ENCODE measurements at places on chromosomes 6 and 20. TPM values are rescaled to one million over a fixed set of nuclear protein-coding genes. Genes with fewer than 3 reads are reported as not detected.

- no peaks in the 10 kb centered on the region for H3K4me1 ChIP-seq
- no peak for DNase-seq
- H3K27ac ChIP-seq = no peak overlapping the region
- no peaks in the 10 kb centered on the region for H3K36me3 ChIP-seq
- no peaks in the 10 kb centered on the region for H3K27me3 ChIP-seq
Observed at GRCh38 chr20:52425253-52425652, 233.7 kb upstream of the ZFP64 start.

Gene BACH2
- total RNA-seq = 61.3 TPM

Gene DTD1
- total RNA-seq = 25.9 TPM

Gene TTI1
- total RNA-seq = 32.2 TPM

DNA sequence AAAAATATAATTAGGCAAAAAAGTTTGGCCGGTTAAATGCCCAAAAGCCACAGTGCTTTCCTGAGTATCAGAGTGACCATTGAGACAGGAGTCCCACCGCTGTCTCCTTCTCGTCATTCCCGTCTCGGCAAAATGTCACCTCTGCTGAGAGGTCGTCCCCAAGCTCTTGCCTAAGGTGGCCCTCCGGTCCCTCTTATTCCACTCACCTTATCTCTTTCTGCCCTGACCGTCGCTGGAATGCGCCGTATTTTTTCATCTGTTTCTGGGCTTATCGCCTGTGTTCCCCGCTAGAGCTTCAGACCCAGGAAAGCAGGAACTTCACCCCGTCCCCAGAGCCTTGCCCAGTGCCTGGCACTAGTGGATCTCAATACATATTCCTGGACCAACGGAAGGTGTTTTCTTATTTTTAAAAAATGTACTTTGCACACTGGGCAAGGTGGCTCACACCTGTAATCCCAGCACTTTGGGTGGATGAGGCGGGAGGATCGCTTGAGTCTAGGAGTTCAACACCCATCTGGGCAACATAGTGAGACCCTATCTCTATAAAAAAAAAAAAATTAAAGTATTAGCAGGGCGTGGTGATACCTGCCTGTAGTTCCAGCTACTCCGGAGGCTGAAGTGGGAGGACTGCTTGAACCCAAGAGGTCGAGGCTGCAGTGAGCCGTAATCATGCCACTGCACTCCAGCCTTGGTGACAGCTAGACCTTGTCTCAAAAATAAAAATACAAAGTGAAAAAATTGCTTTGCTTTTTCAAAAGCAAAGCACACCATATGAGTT is 122.8 kb upstream of the PTPN1 start:
- no peaks in the 10 kb centered on the region for H3K27me3 ChIP-seq
- H3K27ac ChIP-seq = peak overlapping the region; percentile 58
- no peak for DNase-seq
- H3K4me3 ChIP-seq = peak overlapping the region; percentile 20

GRCh38 chr20:10618611-10619245 is 55.1 kb downstream of the JAG1 start:
- H3K4me1 ChIP-seq = peaks cover 2% of the 10 kb centered on the region
- no peak for DNase-seq
- H3K27me3 ChIP-seq = no peaks in the 10 kb centered on the region
- no peak overlapping the region for H3K4me3 ChIP-seq

Gene CDKN1A
- 43.4 TPM for total RNA-seq

Gene SPEF1
- total RNA-seq = 0.16 TPM

Gene IL20RA
- not detected for total RNA-seq

GRCh38 chr6:76694795-76695194 is 622.3 kb upstream of the IMPG1 start:
- no peaks in the 10 kb centered on the region for H3K27me3 ChIP-seq
- no peaks in the 10 kb centered on the region for H3K36me3 ChIP-seq
- H3K4me1 ChIP-seq = no peaks in the 10 kb centered on the region
- H3K27ac ChIP-seq = no peak overlapping the region
- H3K4me3 ChIP-seq = no peak overlapping the region

- DNase-seq = no peak
- no peak overlapping the region for H3K27ac ChIP-seq
- H3K4me3 ChIP-seq = peak overlapping the region; percentile 43
- no peaks in the 10 kb centered on the region for H3K36me3 ChIP-seq
Observed at GRCh38 chr20:37347347-37347823, 1.4 kb downstream of the SRC start.

DNA sequence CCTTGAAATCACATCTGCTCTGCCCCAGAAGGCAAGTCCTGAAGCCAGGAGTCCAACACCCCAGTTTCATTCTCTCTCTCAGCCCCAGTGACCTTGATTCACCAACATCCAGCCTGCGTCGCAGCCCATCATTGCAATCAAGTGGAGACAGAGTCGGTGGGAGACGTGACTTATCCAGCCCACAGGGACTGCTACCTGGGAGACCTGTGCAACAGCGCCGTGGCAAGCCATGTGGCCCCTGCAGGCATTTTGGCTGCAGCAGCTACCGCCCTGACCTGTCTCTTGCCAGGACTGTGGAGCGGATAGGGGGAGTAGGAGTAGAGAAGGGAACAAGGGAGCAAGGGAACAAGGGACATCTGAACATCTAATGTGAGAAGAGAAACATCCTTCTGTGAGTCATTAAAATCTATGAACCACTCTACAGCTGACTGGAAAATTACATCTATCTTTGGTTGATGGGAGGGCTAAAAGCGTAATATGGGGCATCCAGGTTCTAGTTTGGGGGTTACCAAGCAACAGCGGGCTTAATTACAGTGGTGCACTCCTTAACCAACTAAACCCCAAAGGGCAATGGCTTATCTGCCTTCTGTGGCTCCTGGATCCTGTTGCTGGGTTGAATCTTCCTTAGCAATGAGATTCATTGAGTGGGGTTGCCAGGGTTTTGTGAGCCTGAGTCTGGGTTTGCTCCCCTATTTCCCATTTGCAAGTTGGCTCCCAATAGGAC is 2.5 kb downstream of the LY6G6D start:
- peaks cover 6% of the 10 kb centered on the region for H3K4me1 ChIP-seq
- H3K36me3 ChIP-seq = no peaks in the 10 kb centered on the region
- no peak overlapping the region for H3K4me3 ChIP-seq
- no peak for DNase-seq
- no peak overlapping the region for H3K27ac ChIP-seq

DNA sequence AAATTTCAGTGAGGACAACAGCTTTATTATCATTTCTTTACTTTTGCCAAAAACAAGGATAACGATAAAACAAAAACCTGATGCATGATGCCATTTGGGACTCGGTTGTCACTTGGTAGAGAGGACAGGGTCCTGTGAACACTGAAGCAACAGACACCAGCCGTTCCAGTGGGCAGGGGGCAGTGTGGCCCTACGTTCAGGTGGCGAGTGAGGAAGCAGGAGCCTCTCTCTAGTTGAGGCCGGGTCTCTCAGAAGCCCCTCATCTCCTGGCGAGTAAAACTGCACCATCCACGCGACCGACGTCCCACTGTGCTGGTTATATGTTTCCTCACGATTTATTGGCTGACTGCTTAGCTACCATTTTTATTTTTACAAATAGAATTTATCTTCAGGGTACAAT is 231.6 kb downstream of the THBS2 start:
- H3K27ac ChIP-seq = no peak overlapping the region
- no peaks in the 10 kb centered on the region for H3K27me3 ChIP-seq
- no peaks in the 10 kb centered on the region for H3K4me1 ChIP-seq
- H3K4me3 ChIP-seq = no peak overlapping the region

Gene SSTR4
- total RNA-seq = not detected

GRCh38 chr6:161115468-161115867 is 123.9 kb downstream of the MAP3K4 start:
- H3K4me3 ChIP-seq = no peak overlapping the region
- H3K27ac ChIP-seq = peak overlapping the region; percentile 26
- peaks cover 17% of the 10 kb centered on the region for H3K4me1 ChIP-seq

DNA sequence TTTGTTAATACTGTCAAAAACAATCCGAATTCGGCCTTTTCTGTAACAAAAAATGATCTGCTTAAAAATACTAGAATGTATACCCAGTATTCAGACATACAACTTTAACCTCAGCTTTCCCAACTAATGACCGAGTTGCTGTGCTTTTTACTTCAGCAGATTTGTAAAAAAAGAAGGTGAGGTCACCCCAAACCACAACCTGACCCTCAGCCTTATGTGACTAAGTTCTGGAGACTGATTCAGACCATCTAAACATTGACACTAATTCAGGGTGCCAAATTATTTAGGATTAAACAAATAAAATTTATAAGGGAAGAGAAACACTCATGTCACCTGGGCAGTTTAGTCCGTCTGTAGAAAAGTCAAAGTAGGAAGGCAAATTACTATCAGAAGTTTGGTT is 7.7 kb downstream of the CCN6 start:
- peaks cover 10% of the 10 kb centered on the region for H3K27me3 ChIP-seq
- H3K36me3 ChIP-seq = no peaks in the 10 kb centered on the region
- DNase-seq = no peak
- H3K27ac ChIP-seq = no peak overlapping the region

Gene CRISP3
- total RNA-seq = not detected

DNA sequence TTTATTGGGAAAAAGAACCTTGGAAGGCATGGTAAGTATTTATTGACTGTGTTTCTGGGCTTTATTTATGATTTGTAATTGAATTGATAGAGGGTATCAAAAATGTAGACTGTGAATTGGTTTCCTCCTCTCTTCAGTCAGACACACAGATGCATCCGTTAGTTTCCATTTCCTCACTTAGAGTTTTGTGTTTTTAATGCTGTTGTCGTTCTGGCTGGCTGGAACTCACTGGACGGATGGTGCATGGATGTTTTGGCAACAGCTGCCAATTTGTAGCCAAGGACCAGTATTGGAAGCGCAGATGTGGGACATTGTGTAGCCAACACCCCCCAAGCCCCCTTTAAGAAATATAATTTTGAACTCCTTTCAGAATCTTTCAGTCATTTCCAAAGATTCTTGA is 134.5 kb downstream of the JARID2 start:
- DNase-seq = no peak
- no peak overlapping the region for H3K4me3 ChIP-seq
- peaks cover 50% of the 10 kb centered on the region for H3K4me1 ChIP-seq
- H3K36me3 ChIP-seq = peaks cover 28% of the 10 kb centered on the region
- H3K27me3 ChIP-seq = no peaks in the 10 kb centered on the region

DNA sequence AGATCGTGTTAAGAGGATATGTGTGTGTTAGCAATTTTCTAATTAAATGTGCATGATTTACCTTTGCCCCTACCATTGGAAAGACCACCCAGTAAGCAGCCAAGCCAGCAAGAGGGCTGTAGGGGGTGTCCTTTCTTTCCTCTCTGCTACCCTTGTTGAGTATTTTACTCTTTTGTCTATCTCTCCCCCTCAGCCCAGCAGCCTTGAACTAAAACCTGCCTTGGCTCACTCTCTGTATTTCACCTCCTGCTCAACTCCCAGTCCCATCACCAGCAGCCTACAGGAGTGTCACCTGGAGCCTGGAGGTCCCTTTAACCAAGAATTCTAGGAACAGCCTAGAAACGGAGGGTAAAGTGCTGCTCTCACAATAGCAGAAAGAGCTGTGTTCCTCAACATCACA is 81.0 kb downstream of the HIVEP2 start:
- H3K27me3 ChIP-seq = no peaks in the 10 kb centered on the region
- DNase-seq = no peak
- H3K4me3 ChIP-seq = no peak overlapping the region
- H3K4me1 ChIP-seq = peaks cover 40% of the 10 kb centered on the region

DNA sequence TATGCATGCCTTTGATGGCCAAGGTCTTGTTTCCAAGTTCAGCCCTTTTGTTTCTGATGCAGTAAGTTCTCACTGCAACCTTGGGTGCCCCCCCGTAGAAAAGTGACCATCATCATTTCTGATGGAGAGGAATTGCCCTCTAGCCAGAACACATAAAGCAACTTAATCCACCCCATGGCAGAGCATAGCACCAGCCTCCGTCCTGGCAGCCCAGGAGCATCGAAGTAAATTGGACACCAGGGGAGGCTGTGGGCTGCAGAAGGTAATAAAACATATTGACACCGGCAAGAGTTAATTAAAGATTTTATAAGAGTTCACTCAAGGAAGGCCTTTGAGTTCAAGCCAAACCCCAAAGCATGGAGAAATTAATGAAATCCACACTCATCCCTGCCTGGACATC is 39.2 kb upstream of the CST7 start:
- no peak overlapping the region for H3K27ac ChIP-seq
- no peaks in the 10 kb centered on the region for H3K4me1 ChIP-seq
- DNase-seq = no peak
- no peak overlapping the region for H3K4me3 ChIP-seq
- no peaks in the 10 kb centered on the region for H3K27me3 ChIP-seq

- no peak for DNase-seq
- H3K4me3 ChIP-seq = no peak overlapping the region
- no peak overlapping the region for H3K27ac ChIP-seq
- peaks cover 18% of the 10 kb centered on the region for H3K4me1 ChIP-seq
- H3K27me3 ChIP-seq = no peaks in the 10 kb centered on the region
Observed at GRCh38 chr20:57375652-57376230, 15.5 kb upstream of the RBM38 start.

DNA sequence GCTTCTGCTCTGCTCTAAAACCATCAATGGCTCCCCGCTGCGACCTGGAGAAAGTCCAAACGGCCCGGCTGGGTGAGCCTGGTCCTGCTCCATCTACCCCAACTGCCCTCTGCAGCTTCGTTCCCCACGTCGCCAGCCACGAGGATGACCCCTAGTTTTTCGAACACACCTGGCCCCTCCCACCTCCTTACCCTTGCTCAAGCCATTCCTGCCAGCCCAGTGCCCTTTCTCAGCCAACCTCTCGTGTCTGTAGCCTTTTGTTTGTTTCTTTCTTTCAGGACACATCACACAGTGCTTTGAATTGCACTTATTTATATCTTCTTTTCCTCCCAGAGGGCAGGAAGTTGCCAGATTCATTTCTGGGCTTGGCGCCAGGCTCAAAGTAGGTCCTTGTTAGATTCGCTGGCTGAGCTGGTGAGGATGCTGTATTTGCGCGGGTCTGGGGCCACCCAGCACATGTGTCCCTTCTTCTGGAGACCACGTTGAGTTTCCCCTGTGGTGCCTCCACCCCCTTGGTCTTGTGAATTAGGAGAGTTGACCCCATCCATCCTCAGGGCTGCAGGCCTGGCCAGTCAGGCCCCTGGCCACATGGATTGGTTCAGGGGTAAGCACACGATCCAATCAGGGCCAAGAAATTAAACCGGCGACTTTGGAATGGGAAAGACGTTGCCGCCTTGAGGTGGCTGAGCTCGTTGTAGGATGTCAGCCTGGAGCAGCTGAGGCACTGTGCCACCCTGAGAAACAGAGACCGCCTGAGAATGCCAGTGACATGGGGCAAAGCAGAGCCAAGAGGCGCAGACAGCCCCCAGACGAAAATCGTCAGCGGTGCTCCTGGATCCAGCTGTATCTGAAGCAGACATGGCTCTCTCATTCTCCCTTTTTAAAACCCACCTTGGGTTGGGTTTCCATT is 156.0 kb downstream of the CEBPB start:
- DNase-seq = no peak
- H3K4me1 ChIP-seq = peaks cover 72% of the 10 kb centered on the region
- H3K4me3 ChIP-seq = no peak overlapping the region
- H3K27ac ChIP-seq = peak overlapping the region; percentile 20
- H3K27me3 ChIP-seq = peaks cover 2% of the 10 kb centered on the region
- peaks cover 2% of the 10 kb centered on the region for H3K36me3 ChIP-seq

DNA sequence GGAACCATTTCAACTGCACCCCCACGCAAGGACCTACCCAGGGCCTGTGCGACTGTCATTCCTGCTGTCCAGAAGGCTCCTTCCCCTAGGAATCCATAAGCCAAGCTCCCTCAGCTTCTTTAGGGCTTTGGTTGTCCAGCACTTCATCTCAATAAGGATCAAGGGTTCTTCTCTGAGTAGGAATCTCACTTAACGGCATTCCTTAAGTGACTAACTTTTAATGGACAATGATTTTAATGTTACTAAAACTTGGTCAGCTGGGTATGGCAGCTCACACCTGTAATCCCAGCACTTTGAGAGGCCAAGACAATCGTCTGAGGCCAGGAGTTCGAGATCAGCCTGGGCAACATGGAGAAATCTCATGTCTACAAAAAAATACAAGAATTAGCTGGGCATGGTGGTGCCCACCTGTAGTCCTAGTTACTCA is 13.4 kb downstream of the UBE2V1 start:
- H3K27ac ChIP-seq = no peak overlapping the region
- peaks cover 54% of the 10 kb centered on the region for H3K36me3 ChIP-seq
- H3K4me1 ChIP-seq = peaks cover 24% of the 10 kb centered on the region
- H3K4me3 ChIP-seq = no peak overlapping the region
- no peaks in the 10 kb centered on the region for H3K27me3 ChIP-seq

Measured in activated CD8-positive, alpha-beta T cell treated with anti-CD3 and anti-CD28 coated beads, Interleukin-2, amount 10 ng/mL, durations not matched to agents 7 days and 5 days (primary cell).